HEK293T (cell line): ENCODE measurements at places on chromosomes 5 and 9.

DNA sequence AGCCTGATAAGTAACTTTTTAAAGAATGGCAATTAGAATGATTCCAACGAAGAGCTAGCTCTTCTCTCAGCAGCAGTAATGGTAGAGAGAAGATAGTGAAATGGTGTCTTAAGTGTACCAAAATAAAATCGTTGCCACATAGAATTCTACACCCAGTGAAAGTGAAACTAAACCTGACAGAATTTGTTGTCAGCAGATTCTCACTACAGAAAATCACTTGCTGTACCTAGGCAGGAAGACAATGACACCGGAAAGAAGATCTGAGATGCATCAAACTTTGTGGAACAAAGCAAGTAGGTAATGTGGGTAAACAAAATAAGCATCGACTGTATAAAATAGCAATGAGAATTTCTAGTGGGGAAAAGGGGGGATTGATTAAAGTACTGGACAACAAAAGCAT lies 20.7 kb upstream of the EBF1 start:
- DNase-seq: no peak

- DNase-seq: no peak
Measured at GRCh38 chr9:134339183-134339806, 13.0 kb downstream of the RXRA start.

GRCh38 chr9:71490810-71491209 lies 277.5 kb downstream of the CEMIP2 start:
- DNase-seq: no peak

GRCh38 chr9:18799428-18799827 lies 233.6 kb downstream of the SAXO1 start:
- no peak for DNase-seq

GRCh38 chr9:135418161-135418560 lies 61.4 kb upstream of the PPP1R26 start:
- no peak for DNase-seq

GRCh38 chr5:27482663-27483062 lies 444.3 kb upstream of the CDH9 start:
- DNase-seq: no peak

GRCh38 chr5:41118177-41118576 lies 47.0 kb upstream of the MROH2B start:
- no peak for DNase-seq

GRCh38 chr9:76690246-76690972 lies 73.8 kb upstream of the PCA3 start:
- no peak for DNase-seq

DNA sequence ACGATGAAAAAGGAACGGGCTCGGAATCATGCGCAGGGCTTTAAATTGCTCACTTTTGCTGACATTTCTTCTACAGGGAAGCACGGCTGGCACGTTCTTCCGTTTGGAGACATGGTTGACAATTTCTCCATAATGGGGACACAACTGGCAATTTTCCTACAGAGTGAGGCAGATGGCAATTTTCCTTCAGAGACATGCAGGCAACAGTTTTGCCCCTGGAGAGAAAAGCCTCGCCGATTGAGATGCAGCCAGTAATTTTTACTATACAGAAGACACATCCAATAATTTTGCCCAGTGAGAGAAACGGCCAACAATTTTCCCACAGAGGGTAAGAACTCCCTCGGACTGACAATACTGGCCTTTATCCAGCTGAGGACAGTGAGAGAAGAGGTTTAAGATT lies 90.9 kb upstream of the GPR151 start:
- no peak for DNase-seq

DNA sequence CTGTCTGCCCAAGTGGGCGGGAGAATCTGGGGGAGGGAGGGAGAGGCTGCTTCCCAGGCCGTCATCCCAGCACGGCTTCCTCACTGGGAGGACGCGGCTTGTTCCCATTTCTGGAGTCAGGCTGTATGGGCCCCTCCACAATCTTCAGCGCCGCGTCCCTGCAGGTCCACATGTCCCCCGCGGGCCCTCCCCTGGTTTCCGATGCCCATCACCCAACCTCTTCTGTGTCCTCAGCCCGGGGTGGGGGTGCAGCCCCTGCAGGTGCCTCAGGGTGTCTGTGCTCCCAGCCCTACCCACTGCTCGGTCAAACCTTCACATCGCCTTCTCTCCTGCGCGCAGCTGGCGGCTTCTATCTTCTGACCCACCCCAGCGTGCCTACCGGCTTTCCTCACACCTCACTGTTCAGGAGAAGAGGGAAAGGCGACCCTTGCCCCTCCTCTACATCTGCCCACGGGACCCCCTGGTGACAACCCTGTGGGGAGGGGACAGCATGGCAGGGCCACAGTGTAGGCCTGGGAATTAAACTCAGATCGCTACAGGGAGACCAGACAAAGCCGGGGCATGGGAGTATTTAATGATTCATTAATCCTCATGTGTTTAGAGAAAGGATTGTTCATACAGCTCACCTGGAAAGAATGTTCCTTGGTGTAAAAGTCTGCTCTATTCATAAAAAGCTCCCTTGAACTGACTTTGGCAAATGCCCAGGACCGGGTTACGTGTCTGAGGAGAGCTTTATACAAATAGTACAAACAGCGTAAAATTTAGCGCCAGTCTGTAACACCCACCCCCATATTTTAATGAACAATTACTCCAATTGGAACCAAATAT lies 145.1 kb downstream of the IRX1 start:
- DNase-seq: no peak

DNA sequence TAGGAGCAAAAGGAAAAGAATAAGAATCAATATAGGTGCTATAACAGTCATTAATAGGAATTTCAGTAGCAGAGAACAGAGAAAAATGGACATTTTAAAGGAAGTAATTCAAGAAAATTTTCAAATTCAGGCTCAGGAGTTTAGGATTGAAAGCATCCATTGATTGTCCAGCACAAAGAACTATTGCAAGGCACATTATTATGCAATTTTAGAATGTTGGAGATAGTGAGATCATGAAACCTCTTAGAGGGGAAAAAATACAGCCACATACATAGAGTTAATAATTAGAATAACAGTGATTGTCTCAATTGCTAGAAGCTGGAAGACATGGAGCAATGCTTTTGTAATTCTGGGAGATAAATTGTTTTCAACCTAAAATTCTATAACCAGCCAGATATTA lies 31.5 kb downstream of the CNTLN start:
- no peak for DNase-seq

DNA sequence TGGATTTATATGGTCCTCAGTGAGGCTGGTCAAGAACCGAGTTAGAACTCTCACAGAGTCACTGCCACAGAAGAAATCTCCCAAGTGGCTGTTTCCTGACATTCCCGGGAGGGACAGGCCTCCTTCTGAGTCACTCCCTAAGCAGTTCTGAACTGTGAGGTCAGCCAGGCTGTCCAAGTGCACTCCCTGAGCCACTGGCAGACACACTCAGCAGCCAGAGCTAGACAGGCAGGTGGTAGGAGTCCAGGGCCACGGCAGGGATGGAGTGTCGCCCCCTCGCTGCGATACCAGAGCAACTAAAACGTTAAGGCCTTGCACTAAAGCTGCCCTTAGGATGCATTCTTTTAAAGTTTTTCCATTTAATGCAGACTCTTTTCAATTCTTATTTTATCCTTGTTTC lies 3.4 kb downstream of the IL4 start:
- DNase-seq: no peak

DNA sequence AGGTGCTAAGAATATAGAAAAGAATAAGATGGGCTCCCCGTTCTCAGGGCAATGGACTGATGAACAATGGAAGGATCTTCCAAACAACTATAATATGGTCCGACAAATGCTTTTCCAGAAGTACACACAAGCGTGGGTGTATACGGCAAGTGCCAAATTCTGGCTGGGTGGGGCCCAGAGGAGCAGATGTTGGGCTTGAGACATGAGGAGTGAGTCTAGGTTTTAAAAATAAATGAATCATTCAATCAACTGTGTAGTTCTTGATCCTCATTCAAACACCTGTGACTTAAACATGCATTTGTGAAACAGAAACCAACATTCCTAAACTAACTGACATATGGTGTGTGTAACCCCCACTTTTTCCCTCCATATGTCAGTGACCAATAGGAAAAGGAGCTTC lies 47.9 kb downstream of the MFAP3 start:
- no peak for DNase-seq

DNA sequence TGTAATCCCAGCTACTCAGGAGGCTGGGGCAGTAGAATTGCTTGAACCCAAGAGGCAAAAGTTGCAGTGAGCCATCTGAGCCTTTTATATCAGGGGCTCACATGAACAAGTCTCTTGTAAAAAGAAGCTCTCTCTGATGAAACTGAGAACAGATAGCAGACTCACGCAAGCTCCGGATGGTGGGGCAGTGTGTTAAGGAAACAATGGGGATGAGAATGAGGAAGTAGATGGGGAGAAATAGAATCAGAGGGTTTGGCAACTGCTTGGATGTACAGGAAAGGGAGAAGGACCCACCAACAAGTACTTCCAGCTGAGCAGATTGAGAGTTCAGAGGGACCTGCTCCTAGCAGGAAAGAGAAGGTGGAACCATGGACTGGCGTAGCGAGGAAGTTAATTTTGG lies 18.6 kb downstream of the TMEM252 start:
- no peak for DNase-seq

DNA sequence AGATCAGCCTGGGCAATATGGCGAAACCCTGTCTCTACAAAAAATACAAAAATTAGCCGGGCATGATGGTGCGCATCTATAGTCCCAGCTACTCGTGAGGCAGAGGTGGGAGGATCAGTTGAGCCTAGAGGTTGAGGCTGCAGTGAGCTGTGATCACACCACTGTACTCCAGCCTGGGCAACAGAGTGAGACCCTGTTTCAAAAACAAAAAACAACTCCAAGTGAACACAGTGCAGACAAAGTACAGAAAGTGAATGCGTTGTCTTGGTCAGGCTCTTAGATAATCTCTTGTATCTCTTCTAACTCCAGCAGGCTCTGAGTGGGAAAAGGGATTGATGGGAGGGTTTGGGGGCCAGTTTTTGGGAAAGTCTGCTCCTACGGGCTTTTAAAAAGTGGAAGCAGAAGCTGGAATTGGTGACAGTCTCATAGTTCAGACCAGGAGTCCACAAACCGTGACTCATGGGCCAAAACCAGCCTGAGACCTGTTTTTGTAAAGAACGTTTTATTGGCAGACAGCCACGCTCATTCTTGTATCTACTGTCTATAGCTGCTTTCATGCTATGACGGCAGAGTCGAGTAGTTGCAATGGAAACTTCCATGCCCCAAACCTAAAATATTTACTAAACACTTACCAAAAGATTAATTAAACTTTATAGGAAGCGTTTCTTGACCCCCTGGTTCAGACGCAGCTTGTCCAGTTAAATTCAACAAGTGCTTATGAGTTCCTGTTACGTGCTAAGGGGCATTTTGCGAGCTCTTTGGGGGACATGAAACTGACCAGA lies 32.9 kb downstream of the NDST1 start:
- no peak for DNase-seq

DNA sequence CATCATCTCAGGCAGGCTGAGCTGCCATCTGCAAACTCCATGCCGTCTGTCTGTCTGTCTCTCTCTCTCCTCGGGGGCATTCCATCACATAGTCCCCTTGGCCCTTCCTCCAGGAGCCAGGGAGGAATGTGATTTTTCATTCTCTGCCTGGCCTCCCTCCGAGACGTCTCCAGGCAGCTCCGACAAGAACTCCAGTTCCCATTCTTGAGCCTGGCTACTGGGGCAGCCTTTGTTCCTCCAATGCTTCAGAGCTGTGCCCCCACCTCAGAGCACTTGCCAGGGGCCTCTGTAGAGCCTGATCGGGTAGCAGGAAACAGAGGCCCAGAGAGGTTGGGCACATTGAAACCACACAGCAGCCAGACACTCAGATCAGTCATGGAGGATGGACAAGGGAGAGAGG lies 74.0 kb downstream of the COL27A1 start:
- DNase-seq: no peak

GRCh38 chr9:86575137-86575536 lies 220.9 kb upstream of the TUT7 start:
- no peak for DNase-seq

DNA sequence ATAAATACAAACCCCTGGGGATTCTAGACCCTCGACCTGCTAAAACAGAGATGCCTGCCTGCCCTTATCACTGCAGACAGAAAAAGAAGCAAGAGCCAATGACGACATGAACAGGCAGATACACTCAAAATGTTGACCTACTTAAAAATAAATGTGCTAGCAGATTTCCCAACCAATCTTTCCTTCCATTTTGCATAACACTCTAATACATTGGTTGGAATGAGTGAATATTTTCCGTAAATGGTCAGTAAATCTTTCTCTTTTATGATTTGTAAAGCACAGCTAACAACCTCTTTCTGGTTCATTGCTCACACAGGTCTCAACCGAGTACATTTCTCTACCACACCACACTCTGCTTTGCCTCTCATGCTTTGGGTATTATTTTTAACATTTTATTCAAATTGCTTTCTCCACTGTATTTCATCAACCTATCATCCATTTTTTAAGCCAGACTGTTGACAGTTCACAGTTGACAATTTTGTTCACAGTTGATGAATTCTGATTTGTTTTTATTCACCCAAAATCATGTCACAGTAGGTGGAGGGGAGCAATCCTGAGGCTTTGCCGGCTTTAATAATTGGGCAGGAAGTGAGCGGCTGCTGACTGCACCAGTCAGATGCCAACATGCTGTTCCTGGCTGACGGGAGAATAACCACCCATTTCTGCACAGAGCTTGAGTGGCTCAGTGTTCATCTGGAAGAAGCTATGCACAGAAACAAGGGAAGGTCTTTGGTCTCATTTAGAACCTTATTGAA lies 426.6 kb downstream of the SPOCK1 start:
- no peak for DNase-seq

DNA sequence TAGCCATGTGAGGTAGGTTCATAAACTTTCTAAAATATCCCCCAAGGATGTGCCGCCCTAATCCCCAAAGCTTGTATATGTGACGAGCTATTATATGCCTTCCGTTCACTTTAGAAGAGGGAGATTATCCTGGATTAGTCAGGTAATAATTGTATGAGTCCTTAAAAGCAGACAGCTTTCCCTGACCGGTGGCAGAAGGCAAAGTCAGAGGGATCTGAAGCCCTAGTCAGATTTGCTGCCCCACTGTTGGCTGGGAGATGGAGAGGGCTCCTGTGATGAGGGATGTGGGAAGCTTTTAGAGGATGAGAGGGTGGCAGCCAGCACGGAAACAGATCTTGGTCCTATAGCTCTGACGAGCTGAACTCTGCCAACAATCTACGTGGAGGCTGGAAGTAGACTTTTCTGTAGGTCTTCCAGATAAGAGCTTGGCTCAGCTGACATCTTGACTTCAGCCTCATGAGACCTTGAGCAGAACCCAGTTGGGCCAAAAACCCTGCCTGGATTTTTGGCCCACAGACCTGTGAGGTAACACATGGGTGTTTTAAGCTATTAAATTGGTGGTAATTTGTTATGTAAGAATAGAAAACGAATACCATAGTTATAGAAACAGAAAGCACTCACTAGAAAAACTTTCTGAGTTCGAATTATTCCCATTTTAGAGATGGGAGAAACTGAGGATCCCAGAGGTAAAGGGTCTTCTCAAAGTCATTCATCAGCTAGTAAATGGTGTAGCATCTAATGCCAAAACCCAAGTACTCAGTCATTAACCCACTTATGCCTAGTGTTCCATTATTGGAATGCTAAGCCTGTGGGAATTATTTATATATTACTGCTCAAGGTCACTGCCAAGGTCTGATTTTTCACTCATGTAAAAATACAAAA lies 48.9 kb downstream of the SH3PXD2B start:
- DNase-seq: no peak
